Naive thymus-derived CD8-positive, alpha-beta T cell (primary cell): ENCODE measurements at places on chromosomes 16 and 17.

- no peak for DNase-seq
These were observed 1.7 kb upstream of the RAB11FIP4 start for GRCh38 chr17:31389657-31390381.

DNA sequence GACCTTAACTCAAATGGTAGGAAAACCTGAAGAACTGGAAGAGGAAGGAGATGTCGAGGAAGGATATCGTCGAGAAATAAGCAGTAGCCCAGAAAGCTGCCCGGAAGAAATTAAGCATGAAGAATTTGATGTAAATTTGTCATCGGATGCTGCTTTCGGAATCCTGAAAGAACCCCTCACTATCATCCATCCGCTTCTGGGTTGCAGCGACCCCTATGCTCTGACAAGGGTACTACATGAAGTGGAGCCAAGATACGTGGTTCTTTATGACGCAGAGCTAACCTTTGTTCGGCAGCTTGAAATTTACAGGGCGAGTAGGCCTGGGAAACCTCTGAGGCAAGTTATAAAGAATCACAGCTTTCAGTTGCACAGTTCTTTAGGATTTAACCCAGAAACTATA lies 15.5 kb downstream of the ERCC4 start:
- no peak for DNase-seq

- DNase-seq = no peak
These were observed 479.8 kb upstream of the CDH8 start for GRCh38 chr16:62516001-62516400.

DNA sequence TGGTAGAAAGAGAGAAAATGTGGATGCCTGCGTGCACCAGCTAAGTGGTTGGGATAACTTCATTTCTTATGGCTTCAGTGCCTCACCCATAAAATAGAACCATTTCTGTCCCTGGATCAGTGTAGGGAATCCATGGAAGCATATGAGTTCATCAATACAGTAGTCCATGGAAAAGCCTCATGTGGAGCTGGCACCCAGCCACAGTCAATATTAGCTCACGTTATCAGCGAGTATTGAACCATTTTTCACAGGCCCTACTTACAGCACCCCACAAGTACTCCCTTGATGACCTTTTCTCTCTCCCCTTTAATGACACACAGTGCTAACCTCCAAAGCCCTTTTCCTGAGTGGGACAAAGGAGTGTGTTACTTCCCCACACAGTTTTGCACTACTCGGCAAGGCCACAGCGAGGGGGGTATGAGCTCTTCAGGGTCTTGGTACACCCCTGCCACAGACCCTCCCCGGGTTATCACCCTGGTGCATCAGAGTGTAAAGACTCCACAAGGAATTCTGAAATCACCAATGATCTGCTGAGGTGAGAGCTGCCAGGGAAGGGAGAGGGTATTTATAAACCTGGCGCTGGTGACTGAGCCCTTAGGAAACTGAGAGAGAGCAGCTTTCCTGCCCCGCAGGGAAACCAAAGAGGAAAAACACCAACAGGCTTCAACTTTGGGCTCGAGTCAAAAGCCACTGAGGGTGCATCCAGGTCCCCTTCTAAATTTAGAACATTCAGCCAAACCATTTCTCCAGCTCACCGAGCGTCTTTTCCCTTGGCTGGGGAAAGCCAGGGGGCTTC lies 36.9 kb downstream of the DYNLRB2 start:
- no peak for DNase-seq

GRCh38 chr17:70013911-70014310 lies 61.1 kb upstream of the KCNJ16 start:
- DNase-seq = no peak

DNA sequence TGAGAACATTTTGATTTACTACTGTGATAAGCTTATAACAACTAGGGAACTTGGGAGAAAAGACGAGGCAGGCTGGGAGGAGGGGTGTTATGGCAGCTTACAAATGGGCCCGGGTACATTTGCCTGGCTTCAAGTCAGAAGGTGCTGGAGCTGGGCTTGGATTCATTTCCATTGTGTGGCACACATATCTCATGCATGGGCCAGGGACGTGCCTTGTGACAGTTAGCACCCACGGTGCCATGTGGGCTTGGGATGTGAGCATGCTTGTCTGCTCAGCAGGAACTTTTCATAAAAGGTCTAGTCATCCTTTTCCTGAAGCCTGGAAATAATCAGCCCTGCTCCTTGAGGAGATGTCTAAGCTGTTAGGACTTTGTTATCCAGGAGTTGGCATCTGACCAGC lies 572.2 kb downstream of the CDH13 start:
- DNase-seq = no peak

DNA sequence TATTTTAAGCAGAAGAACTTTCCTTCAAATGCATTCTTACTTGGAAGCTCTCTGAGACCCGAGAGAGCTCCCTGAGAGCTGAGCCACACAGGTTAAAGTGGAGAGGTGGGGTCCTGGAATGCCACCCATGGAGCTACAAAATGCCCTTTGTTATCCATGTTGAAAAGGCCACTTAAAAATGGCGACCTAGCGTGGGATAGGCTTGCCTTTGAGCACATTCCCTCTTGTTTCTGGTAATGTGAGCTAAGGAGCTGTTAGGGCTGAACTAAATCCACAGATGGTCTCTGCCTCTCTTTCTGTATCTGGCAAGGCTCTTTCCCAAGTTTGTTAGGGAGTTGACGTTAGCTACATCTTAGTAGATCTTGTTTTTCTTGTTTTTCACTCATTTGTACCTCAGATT lies 171.6 kb downstream of the SNX29 start:
- DNase-seq = no peak

GRCh38 chr16:20114356-20114755 lies 40.7 kb upstream of the GPR139 start:
- DNase-seq = no peak

- no peak for DNase-seq
These were observed 5.5 kb upstream of the RAPGEFL1 start for GRCh38 chr17:40171750-40172149.

DNA sequence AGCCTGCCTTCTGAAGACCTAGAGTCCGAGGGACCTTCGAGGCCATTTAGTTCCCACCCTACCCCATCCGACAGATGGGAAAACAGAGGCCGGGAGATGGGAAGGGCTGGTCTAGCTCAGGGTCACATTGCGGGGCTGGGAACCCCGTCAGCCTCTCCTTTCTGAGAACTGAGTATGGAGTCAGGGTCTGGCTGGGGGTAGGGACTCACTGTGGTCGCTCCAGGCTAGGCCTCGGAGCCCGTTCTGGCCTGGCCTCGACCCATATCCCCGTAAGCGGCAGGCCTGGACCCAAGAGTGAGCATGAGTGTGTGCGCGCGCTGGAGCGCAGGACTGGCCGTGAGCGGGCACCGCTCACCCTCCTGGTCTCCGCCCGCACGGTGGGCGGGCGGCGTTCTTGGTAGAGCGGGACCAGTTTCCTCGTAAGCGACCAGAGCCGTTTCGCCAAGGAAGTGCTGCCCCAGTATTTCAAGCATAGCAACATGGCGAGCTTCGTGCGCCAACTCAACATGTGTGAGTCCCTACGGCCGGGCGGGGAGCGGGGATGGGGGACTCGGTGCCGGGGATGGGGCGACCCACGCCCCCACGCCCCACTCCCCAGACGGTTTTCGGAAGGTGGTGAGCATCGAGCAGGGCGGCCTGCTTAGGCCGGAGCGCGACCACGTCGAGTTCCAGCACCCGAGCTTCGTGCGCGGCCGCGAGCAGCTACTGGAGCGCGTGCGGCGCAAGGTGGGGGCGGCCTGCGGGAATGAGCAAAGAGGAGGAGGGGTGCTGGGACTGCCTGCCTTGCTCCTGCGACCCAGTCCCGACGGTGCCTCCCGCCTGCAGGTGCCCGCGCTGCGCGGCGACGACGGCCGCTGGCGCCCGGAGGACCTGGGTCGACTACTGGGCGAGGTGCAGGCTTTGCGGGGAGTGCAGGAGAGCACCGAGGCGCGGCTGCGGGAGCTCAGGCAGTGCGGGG lies 855 bp downstream of the HSF4 start:
- DNase-seq = no peak

- no peak for DNase-seq
These were observed 228.3 kb upstream of the WSCD1 start for GRCh38 chr17:5841862-5842261.

- no peak for DNase-seq
These were observed 160.6 kb downstream of the IRX3 start for GRCh38 chr16:54125751-54126655.

- DNase-seq = no peak
These were observed 5.2 kb downstream of the PECAM1 start for GRCh38 chr17:64385187-64386083.

DNA sequence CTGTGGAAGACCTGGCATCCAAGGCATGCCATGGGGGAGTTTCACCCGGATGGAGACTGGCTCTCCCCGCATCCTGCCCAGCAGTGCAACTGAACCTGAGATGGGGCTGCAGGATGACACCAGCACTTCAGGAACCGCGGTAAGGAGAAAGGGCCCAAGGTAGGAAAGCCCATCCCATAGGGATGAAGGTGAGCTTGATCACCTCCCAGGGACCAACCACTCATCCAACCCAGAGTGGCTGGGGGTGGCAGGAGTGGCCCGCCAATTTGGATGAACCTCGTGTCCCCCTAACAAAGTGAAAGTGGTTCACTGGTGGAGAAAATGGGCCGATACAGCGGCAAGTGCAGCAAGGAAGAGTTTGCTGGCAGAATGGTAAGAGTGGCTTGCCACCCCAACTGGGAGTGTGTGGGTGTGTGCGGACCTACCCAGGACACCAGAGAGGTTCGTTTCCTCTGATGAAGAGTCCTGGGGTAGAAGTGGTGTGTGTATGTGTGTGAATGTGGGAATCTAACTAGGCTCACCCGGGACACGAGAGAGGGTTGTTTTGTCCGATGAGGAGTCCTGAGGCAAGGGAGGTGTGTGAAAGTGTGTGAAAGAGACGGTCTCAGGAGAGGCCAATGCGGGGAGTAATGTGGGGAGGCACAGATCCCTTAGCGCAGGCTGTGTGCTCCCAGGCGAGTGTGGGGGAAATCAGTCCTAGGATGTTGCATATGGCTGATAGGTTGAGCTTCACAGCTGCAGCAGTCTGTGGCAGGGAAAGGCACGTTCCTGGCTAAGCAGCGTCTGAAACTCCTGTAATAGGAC lies 22.6 kb downstream of the ACSM1 start:
- no peak for DNase-seq

DNA sequence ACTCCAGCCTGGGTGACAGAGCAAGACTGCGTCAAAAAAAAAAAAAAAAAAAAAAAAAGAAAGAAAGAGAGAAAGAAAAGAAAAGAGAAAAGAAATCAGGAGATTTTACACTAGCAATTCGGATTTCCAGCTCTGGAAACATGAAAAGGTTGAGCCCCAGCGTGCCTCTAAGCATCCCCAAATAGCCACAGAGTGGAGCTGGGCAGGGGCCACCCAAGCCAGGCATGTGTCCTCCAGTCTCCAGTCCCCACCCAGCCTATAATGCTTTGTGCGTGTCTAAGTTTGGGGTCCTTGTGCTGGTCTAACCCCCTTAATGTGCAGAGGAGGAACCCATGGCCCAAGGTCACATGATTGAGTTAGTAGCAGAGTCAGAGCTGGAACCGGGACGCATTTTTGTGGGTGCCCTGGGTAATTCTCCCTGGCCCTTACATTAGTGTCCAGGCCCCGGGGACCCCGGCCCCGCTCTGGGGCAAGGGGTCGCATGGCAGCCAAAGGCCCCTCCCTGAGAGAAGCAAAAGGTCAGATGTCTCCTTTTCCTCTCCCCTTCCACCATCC lies 19.9 kb downstream of the ADAM11 start:
- no peak for DNase-seq

DNA sequence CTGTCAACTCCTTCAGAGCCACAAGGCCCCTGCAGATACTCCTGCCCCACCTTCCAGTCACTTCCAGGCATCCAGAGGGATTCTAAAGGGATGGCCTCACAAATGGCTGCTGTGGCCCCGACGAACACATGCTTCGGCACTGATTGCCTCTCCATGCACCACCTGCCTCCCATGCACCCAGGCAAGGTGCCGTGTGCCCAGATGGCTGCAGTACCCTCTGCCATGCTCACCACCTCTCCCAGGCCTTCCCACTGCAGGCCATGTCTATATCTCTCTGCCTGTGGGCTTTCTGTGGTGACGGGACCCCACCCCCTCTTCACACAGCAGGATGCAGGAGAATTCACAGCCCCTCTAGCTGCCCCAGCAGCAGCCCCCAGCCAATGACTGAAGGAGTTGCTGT lies 27.9 kb upstream of the LYRM9 start:
- DNase-seq = no peak

- DNase-seq = no peak
These were observed 6.2 kb upstream of the SPATA2L start for GRCh38 chr16:89707695-89708094.

- no peak for DNase-seq
These were observed 2.9 kb downstream of the CPPED1 start for GRCh38 chr16:12800817-12801216.

DNA sequence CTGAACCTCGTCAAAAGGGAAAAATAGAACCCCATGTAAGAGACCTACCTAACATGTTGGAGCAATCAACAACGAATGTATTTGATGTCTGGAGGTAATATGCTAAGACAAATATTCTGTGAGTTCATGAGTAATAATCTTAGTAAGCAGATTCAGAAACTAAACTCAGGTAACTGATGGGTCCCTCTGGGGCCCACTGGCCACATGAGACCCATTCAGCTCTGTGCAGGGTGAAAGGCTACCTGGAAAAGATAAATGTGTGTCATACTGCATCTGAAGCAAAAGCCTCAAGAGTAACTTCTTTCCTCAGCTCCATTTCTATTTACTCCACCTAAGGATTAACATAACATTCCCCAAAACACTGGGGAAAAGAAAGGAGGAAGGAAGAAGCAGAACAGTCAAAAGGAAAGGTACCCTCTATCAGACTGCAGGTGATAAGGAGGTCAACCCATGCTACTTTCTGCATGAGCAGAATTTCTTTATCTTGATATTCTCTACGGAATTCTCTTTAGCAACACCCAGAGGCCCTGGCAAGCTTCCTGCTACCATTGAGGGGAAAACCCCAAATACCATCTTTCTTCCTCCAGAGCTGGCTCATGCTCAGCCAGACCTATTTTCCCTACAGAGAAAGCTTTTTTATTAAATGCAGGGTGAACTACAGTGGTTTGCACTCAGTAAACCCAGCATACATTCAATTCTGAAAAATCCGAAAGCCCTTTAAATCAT lies 37.7 kb upstream of the ABCA6 start:
- no peak for DNase-seq

DNA sequence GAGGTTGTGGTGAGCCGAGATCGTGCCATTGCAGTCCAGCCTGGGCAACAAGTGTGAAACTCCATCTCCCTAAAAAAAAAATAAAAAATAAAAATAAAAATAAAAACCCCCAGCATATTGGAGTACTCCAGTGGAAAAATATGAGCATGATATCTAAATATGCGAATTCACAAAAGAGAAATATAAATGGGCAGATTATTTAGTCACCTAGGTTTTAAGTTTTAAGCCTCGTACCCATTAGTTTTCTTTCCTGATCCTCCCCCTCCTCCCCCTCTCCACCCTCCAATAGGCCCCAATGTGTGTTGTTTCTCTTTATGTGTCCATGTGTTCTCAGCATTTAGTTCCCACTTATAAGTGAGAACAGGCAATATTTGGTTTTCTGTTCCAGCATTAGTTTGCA lies 62.3 kb downstream of the GP2 start:
- no peak for DNase-seq

GRCh38 chr16:19138601-19139000 lies 24.8 kb downstream of the ITPRIPL2 start:
- no peak for DNase-seq
